ENCODE measurements at places on chromosomes 16 and 17.

GRCh38 chr17:47862621-47863440, 11.9 kb upstream of the SP6 start:
- no peak for DNase-seq

- DNase-seq: no peak
Measured at GRCh38 chr17:19263641-19264051, 26.5 kb downstream of the EPN2 start.

DNA sequence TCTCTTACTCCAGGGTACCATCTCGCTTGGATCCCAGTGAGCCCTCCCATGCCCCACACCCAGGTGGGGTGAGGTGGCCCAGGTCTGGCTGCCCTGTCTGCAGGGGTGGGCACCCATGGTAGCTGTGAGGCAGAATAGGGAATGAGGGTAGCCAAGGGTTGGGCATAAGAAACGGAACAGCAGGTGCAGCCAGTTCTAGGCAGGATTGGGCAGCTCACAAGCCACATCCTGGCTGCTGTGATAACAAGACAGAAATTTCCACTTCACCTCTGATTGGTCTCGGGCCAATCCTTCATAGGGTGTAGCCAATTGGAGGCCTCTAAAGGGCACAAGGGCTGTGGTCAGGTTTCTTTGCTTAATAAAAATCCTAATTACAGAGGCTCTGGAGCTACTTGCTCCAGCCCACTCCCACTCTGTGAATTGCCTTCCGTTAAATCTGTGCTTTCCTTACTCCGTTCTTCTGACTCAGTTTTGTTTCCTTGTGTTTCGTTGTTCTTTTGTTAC, 1.5 kb upstream of the ARHGDIG start:
- DNase-seq: no peak

DNA sequence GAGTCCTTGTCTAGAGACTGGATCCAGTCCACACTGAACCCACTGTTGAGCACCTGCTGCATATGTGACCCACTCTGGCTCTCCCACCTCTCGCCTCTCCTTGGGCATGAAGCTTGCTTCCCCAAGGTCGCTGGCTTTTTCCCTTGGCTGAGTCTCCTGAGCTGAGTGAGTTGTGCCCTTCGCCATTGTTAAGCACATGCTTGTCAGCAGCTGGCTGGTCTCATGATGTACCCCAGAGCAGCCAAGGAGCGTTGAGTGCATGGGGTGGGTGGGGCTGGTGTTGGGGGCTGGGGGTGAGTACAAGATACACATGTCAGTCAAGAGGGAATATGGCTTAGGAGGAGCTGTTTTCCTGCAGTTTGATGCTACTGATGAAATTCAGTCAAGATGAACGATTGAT, 165.6 kb downstream of the SNX29 start:
- no peak for DNase-seq

DNA sequence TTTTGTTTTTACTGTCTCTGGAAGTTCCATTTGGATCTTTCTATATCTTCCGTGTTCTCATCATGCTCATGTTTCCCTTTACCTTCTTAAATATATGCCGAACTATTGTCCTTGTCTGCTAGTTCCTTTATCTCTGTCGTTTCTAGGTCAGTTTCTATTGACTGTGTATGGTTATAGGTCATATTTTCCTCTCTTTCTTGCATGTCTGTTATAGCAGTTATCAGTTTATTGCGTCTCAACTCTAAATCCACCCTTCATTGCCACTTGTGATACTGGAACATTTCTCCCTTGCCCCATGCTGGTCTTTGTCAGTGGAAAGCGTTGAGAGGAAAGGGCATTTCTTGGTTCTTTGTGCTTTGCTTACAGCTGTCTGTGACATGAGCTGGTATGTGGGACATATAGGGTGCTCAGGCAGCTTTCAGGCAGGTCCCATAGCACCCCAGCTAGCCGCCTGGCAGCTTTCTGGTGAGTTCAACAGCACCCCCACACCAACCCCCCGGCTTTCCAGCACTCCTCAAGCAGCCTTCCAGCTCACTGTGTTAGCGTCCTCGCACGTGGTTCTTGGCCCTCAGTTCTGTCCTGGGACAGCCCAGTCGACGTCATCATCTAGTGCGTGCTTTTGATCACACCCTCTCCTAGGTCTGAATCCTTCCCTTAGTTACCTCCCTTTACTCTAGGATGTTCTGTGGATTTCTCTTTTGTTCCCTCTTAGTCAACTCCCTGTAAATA, 15.4 kb upstream of the DNASE1 start:
- DNase-seq: no peak

DNA sequence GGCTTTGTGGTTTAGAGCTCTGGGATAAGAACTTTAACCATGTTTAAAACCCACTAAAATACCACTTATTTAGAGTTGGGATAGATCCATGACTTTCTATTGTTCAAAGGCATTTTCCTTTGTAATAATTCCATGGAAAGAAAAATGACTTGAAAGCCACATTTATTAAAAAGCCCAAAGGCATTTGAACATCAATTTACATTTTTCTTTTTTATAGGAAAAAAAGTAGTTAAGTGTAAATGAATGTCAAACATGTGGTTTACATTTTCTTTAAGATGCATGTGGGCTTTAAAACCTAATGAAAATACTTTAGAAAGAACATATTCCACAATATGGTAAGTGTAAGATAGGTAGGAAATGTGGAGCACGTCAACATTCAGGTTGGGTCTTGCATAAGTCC, 443.2 kb downstream of the TOX3 start:
- DNase-seq: no peak

- DNase-seq: no peak
Measured at GRCh38 chr17:79054200-79054960, 20.2 kb upstream of the ENGASE start.

- no peak for DNase-seq
Measured at GRCh38 chr16:49275050-49275730, 6.4 kb downstream of the CBLN1 start.

- DNase-seq: no peak
Measured at GRCh38 chr16:7182510-7183109, 150.0 kb upstream of the RBFOX1 start.

DNA sequence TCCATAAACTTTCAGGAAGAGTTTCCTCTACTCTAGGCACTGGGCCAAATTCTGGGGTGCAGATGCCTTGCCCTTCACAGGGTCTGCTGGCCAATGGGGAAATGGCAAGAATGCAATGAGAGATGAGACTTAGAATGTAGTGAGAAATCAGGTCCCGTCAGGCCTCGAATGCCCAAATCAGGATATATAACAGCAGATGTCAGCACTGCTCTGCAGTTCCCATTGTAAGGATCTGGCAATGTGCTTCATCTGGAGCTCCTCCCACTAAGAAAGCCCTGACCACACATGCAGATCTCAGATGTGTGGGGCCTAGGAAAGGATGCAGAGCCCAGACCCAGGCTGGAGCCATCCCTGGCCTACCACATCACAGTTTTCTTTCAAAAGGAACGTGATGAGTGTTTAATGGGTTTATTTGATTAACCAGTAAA, 13.9 kb upstream of the LPCAT2 start:
- DNase-seq: no peak

GRCh38 chr17:74619077-74619673, 4.4 kb downstream of the CD300E start:
- DNase-seq: no peak

- DNase-seq: no peak
Measured at GRCh38 chr16:6656760-6657159, 675.9 kb upstream of the RBFOX1 start.

DNA sequence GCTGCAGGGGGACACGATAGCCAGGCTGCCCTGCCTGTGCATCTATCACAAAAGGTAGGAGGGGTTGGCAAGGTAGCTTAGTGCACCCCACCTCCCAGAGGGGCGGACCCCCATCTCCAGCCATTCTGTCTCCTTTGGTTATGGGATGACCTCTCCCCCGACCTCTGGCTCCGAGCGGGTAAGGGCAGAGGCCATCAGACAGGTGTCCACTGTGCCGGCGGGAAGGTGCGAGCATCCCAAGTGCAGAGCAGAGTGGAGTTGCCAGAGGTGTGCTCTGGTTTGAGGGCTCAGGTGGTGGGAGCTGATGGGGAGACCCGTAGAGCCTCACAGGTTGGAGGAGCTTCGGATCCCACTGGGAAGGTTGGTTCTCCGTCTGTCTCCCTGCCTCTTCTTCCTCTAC, 11.7 kb downstream of the LDHD start:
- DNase-seq: no peak

GRCh38 chr17:16942141-16943031, 29.5 kb downstream of the TNFRSF13B start:
- DNase-seq: no peak

DNA sequence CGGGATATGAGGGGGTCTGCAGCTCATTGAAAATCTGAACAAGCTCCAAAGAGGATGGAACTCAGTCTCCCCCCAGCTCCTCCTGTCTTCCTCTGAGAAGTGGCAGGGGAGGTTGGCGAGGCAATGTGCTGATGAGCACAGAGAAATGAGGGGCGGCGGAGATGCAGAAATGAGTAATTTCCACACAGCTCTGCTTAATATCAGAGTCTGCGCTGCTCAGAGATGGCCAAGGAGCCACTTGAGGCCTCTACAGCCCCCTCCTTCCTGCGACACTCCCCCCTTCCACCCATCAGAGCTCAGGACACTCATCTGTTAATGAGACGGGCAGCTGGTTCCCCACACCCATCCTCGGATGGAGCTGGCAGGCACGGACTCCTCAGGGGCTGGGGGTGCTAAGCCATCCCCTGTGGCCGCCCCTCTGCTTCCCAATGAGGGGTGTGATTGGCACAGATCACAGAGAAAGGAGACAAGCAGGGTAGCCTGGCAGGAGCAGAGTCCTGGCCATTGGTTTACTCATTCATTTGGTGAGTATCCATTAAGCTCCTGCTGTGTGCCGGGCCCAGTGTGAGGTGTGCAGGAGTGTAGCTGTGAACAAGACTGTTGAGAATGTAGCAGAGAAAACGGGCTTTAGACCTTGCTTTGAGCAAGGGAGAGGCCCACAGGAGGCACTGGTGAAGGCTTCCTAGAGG, 12.7 kb upstream of the CRHR1 start:
- no peak for DNase-seq

- no peak for DNase-seq
Measured at GRCh38 chr17:56186222-56186786, 33.0 kb downstream of the ANKFN1 start.

- DNase-seq: no peak
Measured at GRCh38 chr17:31869797-31870568, 10.9 kb upstream of the COPRS start.

DNA sequence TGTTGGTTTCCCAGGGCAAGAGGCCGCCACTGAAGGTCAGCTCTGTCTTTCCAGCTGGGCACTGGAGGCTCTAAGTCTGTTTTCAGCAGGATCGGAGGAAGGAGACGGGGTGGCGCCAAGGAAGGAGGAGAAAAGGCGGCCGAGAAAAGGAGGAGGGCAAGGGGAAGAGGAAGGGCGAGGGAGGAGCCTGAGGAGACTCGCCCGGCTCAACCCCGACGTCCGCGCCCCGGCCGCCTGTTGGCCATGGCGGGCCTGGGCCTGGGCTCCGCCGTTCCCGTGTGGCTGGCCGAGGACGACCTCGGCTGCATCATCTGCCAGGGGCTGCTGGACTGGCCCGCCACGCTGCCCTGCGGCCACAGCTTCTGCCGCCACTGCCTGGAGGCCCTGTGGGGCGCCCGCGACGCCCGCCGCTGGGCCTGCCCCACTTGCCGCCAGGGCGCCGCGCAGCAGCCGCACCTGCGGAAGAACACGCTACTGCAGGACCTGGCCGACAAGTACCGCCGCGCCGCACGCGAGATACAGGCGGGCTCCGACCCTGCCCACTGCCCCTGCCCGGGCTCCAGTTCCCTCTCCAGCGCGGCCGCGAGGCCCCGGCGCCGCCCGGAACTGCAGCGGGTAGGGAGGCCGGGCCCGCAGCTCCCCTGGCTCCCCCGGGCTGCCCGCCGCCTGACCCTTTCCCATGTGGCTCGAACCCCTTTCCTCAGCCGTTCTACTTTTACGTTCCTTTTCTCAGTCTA, at the start of gene RNF135:
Gene RNF135, plus strand, starts transcription at position 209 of the 737 bp plus-strand sequence. Its CDS starts 35 bp downstream, at position 244.
- peak; percentile 41 for DNase-seq

DNA sequence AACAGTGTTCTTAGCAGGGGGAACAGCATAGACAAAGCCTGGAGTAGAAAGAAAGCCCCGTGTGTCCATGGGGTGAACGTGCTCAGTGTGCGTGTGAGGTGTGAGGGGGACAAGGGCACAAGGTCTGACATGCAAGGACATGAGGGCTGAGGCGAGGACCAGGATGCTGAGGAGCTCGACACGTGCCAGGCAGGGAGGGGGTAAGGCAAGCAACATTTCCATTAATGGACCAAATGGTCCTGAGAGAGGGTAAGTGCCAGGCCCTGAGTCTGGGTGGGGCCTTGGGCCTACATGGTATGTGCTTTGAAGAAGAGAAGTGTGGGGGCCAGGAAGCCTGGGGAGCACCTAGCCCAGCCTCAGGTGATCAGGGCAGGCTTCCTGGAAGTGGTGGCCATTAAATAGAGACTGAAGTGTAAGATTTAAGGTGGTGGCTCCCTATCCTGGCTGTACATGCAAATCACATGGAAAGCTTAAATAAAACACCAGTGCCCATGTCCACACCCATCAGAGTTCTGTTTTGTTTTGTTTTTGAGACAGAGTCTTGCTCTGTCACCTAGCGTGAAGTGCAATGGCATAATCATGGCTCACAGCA, 29.3 kb downstream of the ADCY7 start:
- no peak for DNase-seq

DNA sequence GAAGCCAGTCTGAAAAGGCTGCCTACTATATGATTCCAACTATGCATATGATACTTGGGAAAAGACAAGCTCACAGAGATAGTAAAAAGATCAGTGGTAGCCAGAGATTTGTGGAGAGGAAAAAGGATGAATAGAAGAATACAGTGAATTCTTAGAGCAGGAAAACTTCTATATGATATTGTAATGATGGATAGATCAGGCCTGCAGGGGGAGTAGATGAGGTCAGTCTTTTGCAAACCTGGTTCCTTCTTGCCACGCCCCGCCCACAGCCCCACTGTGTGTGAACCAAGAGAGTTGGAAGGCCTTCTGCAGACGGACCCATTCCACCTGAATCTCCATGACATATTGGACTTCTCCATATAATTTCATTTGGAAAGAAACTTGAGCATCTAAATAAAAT, 761 bp upstream of the CCL8 start:
- no peak for DNase-seq

DNA sequence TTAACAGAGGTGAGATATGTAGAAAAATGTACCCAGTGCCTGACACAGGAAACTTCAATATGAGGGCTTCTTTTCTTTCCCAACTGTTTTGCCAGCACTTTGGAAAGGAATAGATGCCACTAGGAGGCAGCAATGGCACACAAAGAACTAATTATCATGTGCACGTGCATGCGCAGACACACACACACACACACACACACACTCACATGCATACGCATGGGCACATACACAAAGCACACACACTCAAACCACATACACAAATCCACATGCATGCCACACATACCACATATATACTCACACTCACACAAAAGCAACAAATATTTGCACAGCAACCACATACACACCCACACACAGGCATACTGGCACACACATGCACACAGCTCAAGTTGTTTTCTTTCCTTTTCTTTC, 8.8 kb upstream of the CEP112 start:
- no peak for DNase-seq

GRCh38 chr17:76775021-76775600, 37.2 kb downstream of the MFSD11 start:
- DNase-seq: no peak

GRCh38 chr16:3945751-3946603, 65.5 kb upstream of the CREBBP start:
- DNase-seq: no peak

- DNase-seq: peak; percentile 54
Measured at GRCh38 chr17:40443196-40443987, at the start of gene IGFBP4. Gene IGFBP4, plus strand, starts transcription at chr17:40443450. Its CDS starts 286 bp downstream, at chr17:40443736.
